Choroid plexus epithelial cell (primary cell): ENCODE measurements at places on chromosomes 12 and 14.
A peak's percentile ranks its signal among the peaks of the same experiment; 100 is the strongest.

DNA sequence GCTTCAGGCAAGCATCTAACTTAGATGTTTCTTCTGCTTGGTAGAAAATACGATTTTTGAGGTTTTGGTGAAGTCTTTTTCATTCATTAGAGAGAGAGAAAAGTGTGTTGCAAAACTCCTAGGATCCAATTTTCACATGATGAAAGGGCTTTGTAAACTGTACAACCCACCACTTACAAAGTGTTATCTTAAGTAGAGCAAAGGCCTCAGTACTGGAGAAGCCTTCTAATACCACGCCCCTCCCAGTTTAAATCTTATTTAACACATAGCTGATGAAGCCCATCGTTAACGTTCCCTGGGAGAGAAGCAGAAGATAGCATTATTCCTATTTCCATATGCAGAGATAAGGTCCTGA lies 869 bp downstream of the APOLD1 start:
- DNase-seq = peak; percentile 66

DNA sequence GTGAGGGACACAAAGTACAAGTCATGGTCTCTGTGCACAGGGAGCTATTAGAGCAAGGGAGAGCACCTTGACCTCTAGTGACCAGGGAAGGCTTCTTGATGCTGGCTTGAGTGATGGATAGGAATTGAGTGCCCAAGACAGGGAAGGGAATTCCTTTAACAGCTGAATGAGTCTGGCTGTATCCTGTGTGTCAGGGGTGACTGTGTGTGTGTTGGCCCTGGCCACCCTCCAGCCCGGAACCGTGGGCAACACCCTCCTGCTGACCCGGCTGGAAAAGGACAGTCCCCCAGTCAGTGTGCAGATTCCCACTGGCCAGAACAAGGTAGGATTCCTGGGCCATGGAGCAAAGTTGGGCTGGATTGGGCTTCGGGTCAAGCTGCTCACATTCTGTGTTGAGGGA lies 5.5 kb upstream of the PFDN5 start:
- no peak for DNase-seq

DNA sequence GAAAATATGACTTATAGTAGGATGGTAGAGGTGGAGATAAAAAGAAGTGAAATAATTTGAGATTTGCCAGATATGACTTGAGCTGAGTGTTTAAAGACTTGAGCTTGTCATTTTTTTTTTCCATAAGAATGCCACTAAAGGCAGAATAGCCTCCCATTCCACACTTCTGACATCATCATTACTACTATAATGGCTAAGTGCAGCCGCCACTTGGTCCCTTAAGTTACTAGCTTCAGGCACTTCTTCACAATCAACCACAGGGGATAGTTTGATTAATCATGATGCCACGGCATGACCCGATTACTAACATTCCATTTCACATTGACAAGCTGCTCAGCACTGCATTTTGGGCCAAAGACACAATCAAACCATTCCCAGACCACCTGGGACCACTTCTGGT lies 127.9 kb downstream of the EFCAB11 start:
- DNase-seq = no peak

DNA sequence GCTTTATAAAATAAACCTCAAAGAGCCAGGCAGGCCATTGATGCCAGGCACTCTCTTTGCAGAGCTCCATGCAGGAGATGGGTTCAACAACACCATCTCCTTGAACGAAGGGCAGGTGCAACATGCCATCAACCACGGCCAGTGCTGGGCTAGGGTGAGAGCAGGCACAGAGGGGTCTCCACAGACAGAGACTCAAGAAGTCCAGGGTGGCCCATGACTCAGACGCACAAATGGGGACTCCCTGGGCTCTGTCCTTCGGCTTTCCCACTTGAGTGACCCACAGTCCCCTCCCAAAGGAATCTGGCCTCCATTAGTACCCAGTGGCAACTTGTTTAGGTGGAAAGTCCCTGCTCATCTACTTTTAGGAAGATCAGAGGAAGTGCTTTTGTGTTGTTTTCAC lies 124.4 kb upstream of the PZP start:
- DNase-seq = no peak

DNA sequence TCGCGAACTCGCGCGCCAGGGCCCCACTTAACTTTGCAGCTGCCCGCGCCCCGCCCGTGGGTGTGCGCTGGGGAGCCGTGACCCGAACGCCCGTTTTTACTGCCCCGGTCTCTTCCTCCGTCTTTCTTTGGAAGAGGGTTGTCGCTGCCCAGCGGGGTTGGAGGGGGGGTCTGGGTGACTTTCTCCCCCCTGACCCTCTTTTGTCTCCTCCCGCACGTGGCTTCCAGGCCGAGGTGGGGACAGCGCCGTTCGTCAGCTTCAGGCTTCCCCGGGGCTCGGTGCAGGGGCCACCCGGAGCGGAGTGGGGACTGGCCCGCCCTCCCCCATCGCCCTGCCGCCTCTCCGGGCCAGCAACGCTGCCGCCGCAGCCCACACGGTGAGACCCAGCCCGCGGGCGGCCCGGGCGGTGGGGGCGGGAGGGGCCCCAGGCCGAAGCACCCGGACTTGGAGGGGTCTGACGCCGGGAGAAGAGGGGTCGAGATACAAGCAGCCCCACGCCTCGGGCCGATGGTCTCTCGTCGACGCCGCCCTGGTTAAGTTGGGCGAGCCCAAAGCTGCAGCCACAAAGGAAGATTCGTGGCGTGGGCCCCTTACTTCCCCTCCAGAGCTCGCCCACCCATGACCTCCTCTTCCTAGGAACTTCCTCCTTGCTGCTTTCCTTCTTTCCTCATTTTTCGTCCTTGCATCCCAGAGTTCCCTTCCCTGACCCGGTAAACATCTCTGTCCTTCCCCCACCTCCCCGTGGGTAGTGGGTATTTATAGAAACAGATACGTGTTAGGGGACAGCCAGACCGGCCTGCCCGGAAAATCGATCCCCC lies 1.2 kb downstream of the DYRK2 start:
- DNase-seq = no peak

GRCh38 chr14:50978888-50979287 lies 34.6 kb upstream of the PYGL start:
- DNase-seq = no peak

DNA sequence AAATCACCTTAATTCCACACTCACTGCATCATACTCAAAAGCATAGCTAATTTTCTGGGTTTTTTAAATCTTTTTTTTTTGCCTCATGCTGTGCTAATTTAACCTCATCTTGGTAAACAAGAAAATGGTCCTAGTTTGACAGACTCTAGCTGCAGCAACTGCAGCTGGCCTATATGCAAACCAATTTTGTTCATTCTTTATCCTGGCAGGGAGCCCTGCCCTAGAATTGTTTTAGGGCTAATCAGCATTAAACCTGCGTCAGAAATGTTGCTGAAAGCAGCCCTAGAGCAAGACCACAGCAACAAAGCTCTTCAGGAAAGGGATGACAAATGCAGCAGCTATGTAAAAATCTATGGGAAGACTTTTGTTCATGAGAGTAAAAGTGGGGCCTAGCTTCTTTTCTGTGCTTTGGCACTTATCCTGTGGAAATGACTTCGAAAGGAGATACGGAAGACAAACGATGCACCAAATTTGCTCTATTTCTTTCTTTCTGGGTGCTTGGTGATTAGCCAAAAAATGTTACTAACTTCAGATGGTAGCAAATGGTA lies 72.2 kb downstream of the DENND5B start:
- peak; percentile 100 for DNase-seq

DNA sequence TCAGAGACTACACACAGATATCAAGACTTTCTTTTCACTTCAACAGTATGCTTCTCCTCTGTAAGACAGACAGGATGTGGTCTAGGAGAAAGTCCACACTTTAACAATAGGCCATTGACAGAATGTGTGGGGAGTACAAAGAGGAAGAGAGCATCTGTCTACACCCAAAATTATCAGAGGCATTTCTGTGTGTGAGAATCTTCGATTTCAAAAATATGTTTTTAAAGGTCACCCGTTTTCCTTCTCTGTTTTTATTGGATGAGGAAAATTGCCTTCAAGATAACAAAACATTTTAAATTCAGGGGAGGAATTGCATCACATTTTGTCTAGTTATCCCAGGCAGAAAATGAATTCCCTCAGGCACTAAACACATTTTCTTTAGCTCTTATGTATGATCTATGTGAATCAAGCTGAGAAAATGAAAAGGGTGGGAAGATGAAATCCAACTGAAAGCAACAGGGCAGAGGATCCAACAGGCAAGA lies 16.4 kb downstream of the NAV3 start:
- peak; percentile 52 for DNase-seq

DNA sequence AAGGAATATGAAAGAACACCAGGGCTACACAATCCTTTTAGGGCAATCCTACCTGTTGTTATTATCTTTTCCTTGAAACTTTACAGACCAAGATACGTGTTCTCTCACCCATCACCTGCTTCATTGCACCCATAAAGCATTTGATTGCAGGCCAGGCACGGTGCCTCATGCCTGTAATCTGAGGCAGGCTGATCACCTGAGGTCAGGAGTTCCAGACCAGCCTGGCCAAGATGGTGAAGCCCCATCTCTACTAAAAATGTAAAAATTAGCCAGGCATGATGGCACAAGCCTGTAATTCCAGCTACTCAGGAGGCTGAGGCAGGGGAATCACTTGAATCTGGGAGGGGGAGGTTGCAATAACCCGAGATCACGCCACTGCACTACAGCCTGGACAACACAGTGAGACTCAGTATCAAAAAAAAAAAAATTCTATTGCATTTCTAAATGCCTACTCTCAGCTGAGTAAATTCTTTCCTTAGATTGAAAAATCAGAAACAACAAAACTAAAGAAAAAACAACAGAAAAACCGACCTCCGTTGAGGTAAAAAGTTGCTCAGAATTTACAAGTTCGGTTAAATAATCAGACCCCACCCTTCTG lies 183.7 kb upstream of the TMEM132C start:
- no peak for DNase-seq

- DNase-seq = no peak
These were observed 4.6 kb downstream of the KRT80 start for GRCh38 chr12:52187206-52187605.

- DNase-seq = peak; percentile 77
These were observed 36.8 kb upstream of the TUBA1A start for GRCh38 chr12:49225576-49226166.

DNA sequence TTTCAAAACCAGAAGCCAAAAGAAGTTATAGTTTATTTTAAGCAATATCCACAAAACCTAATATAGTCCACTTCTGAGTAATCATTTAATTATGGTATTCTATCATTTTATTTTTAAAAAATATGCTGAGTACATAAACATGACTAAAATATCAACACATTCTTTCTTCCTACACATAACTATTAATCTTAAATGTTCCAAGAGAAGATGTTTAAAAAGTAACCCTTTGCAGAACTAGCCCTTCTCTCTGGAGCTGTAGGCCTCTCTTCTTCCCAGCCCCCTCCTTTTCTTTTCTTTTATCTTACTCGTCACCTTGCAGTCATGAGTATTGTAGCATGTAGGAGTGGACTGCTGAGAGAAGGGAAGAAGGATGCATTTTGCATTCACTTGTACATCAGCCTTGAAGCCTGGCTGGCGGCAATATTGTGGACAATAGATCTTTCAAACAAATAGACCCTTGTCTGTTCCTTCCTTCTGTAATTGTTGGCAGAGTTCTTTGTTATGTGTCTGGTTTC lies 941.9 kb downstream of the NRXN3 start:
- no peak for DNase-seq

- peak; percentile 8 for DNase-seq
These were observed 35.8 kb downstream of the FBXO34 start for GRCh38 chr14:55306938-55307589.

- no peak for DNase-seq
These were observed 41.9 kb downstream of the JDP2 start for GRCh38 chr14:75469606-75470237.

GRCh38 chr14:50062438-50063085 lies 53.8 kb downstream of the VCPKMT start:
- peak; percentile 79 for DNase-seq
